ENCODE measurements at places on chromosomes 1 and 21.

GRCh38 chr1:114531094-114531493, 20.1 kb upstream of the TRIM33 start:
- no peak for DNase-seq

DNA sequence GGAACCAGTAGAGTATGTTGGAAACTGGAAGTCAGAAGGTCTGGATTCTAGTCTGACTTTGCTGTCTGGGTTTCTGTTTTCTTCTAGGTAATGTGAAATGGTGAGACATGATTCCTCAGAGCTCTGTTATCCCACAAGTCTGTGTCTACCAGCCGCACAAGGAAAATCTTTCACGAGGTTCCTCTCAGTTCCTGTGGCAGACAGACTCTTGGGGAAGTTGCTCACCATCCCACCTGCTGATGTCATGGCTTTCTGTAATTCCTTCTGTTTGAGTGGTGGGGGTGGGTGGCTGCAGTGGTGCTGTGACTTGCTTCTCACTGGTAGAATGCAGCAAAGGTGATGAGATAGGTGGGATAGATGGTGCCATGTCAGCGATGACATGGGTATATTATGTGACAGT, 17.1 kb upstream of the SCMH1 start:
- DNase-seq = no peak

DNA sequence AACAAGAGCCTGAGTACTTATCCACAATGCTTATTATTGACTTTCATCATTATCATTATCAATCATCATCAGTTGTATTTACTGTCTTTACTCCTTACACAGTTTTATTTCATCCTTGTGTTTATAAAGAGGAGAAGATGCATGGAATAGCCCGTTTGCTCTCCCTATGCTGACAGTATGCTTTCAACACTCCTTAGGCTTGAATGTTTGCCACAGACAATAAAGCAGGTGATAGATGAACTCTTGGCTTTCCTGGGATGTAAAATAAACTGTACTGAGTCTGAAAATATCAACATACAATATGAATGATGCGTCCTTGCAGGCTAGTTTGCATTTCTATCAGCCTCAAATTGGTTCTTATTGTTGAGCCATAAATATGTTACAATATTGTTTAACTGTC, 891.8 kb upstream of the NCAM2 start:
- DNase-seq = no peak

GRCh38 chr1:68285046-68285445, 52.7 kb upstream of the WLS start:
- DNase-seq = no peak

GRCh38 chr1:87240661-87241285, 87.9 kb upstream of the LMO4 start:
- DNase-seq = no peak

GRCh38 chr1:83583351-83584014, 415.4 kb downstream of the TTLL7 start:
- DNase-seq = no peak

- no peak for DNase-seq
These were observed 2.6 kb downstream of the PRDM2 start for GRCh38 chr1:13702425-13703127.

- no peak for DNase-seq
These were observed 41.7 kb downstream of the CD55 start for GRCh38 chr1:207362962-207363860.

GRCh38 chr1:86975993-86976550, 61.6 kb downstream of the HS2ST1 start:
- DNase-seq = no peak

GRCh38 chr1:78651241-78651640, 1.6 kb downstream of the IFI44 start:
- no peak for DNase-seq

- DNase-seq = no peak
These were observed at the start of gene BCAR3 for GRCh38 chr1:93681101-93681988. TSS of gene BCAR3 (minus strand) at chr1:93681837. CDS start at chr1:93674930, 6,907 bp downstream.

- DNase-seq = no peak
These were observed 17.8 kb upstream of the TDRD10 start for GRCh38 chr1:154483941-154484803.

DNA sequence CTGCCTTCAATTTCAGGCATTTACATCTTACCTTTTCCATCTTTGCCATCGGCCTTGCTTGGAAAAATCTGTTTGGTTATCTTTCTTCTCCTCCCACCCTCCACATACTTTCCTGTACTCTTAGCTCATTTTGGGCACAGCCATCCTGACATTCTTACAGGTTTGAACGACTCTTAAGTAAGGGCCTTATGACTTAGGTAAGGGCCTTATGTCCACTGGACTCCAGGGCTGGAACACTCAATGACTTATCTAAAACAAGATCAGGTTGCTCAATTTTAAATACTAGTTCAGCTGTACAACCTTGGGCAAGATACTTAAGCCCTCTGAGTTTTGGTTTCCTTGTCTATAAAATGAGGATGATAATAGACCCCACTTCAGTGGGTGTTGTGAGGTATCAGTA, 40.9 kb downstream of the C1orf21 start:
- DNase-seq = no peak

GRCh38 chr1:8133190-8133589, 107.1 kb upstream of the ERRFI1 start:
- DNase-seq = no peak

DNA sequence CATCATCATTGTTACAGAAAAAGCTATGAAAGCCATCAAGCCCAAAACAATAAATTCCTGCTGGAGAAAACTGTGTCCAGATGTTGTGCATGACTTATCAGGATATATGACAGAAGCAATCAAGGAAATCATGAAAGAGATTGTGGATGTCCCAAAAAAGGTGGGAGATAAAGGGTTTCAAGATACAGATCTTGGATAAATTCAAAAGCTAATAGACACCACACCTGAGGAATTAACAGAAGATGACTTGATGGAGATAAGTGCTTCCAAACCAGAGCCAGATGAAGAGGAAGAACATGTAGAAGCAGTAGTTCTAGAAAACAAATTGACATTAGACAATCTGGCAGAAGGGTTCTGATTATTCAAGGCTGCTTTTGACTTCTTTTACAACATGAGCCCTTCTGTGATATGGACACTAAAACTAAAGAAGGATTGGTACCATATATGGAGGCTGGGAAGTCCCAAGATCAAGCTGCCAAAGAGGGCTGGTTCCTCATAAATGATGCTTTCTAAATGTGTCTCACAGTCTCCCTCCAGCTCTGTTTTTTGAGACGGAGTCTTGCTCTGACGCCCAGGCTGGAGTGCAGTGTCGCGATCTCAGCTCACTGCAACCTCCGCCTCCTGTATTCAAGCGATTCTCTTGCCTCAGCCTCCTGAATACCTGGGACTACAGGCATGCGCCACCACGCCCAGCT, 32.1 kb upstream of the LRIG2 start:
- no peak for DNase-seq

DNA sequence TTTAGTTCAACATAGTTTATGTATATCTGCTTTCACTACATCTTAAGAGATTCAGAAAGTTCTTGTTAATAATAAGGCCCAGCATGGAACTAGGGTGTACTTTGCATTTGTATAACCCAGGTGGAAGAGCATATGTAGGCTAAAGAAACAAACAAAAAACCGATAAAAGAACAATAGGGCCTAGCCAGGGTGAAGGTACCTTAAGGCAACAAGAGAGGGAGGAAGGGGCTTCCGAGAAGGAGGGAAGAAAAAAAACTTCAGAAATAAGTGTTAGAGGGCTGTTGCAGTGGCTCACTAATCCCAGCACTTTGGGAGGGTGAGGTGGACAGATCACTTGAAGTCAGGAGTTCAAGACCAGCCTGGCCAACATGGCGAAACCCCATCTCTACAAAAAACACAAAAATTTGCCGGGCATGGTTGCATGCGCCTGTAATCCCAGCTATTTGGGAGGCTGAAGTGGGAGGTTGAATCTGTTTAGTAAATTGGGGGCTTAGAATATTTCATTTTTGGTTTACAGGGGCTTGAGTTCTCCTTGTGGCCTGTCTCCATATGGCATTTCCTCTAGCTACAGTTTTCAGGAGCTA, 4.7 kb upstream of the SPATA45 start:
- no peak for DNase-seq

Measured in NCI-H1436 treated with DMSO at 0.1 percent for 48 hours (cell line).